ENCODE measurements at places on chromosomes 16 and 17. TPM values are rescaled to one million over a fixed set of nuclear protein-coding genes. Genes with fewer than 3 reads are reported as not detected.

Gene DRG2
- 45.3 TPM for polyA plus RNA-seq

Gene TP53TG3C
- not detected for polyA plus RNA-seq

Gene KRTAP4-9
- polyA plus RNA-seq: not detected

Gene CLEC18B
- polyA plus RNA-seq: 228 TPM

Gene VMO1
- polyA plus RNA-seq: 0.39 TPM

Gene CDH11
- 204 TPM for polyA plus RNA-seq

Gene MC1R
- 5.3 TPM for polyA plus RNA-seq

DNA sequence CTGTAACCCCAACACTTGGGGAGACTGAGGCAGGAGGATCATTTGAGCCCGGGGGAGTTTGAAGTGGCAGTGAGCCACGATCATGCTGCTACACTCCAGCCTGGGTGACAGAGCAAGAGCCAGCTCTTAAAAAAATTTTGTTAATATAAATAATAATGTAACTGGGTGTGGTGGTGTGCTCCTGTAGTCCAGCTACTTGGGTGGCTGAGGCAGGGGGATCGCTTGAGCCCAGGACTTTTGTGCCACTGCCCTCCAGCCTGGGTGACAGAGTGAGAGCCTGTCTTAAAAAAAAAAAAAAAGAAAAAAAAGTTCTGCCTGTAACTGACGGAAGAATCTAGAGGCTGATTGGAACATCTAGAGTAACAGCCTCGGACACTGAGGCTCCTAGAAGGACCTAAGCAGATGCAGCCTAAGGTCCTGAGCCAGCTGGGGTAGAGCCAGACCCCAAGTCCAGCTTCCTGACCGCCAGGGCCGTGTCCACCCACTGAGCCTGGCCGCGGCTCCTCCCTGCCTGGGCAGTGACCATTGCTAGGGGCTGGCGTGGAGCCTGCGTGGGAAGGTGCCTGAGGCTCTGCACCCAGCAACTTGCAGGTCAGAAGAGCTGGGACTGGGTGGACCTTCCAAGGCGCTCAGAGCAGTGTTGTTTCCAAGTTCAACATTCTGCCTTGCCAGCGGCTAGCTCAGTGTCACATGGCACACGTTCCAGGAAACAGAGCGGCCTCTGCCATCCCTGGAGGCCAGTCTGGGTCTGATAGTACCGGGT lies 209.4 kb upstream of the CIBAR2 start:
- no peak for DNase-seq

DNA sequence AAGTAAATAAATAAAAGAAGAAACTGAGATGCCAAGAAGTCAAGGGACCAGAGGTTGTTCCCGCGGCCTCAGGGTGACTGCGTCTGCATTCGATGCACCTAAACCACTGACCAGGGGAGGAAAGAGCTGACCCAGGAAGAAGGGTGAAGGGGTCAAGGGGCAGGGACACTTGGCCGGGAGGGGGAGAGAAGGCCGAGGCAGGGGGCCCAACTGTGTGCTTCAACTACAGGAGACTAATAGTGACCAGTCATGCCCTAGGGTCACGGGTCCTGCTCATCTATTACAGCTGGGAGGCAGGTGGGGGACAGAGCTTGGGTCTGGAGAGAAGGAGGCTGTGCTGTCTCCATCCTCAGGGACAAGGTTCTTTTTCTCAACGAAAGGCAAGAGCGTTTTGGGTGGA lies 44.8 kb downstream of the TIMM22 start:
- no peak for DNase-seq

DNA sequence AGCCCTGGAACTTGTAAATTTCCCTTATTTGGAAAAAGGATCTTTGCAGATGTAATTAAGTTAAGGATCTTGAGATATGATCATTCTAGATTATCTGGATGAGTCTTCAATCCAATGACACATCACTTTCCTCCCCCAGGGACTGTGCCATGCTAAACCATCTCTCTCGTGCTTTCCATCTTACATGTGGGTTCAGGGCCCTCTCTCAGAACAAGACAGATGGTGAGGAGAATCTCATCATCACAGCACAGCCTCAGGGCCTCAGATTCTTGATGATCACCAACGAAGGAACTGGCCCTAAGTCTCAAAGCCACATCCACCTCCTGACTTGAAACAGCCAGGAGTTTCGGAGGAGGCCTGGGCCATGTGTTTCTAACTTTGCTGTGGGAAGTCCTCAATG lies 78.7 kb downstream of the LITAF start:
- DNase-seq: no peak

DNA sequence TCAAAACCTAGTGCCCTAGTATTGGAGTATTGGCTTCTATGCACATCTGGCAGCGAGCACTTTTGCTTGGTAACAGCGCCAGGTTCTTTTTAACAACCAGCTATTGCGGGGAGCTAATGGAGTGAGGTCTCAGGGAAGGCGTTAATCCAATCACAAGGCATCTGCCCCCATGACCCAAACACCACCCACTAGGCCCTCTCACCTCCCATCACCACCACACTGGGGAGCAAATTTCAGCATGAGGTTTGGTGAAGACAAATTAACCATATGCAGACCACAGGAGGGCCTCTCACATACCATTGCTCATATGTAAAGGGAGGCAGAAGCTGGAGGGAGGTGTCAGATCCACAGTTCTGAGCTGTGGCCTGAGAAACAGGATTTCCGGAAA lies 893 bp upstream of the ODF4 start:
- no peak for DNase-seq

DNA sequence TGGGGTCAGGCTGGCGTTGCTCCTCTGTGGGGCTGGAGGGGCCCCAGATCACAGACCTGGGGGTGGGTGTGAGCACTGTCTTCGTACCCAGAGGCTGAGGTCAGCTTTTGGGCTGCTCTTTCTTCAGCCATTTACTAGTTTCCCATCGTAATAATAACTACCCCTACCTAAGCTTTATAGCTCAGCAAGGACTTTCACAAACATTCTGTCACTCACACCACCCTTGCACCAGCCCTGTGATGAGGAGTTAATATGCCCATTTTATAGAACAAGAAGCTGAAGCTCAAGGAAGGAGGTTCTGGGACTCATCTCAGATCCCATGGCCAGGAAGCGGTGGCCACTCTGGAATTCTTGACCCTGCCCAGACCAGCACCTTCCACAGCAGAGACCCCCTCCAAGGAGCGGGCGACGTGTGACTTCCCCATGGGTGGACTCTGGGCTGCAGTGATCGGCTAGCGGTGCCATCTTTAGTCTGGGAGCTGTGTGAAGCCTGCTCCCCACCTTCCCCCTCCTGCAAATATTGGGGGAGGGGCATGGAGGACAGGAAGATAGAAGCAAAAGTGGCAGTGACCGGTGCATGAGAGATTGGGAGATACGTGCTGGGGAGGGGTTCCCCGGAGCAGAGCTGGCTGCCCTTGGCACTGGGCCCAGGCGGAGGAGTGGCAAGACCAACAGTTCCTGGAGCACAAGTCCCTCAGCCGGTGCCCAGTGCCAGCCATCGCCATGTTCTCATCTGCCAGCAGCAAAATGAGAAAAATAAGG lies 81.8 kb upstream of the TOB1 start:
- DNase-seq: no peak

- DNase-seq: no peak
These were observed 45.0 kb upstream of the GCSH start for GRCh38 chr16:81140930-81141780.

GRCh38 chr17:1000597-1001461 lies 3.9 kb downstream of the TIMM22 start:
- DNase-seq: no peak

GRCh38 chr17:13634021-13634420 lies 32.3 kb upstream of the HS3ST3A1 start:
- no peak for DNase-seq

- no peak for DNase-seq
These were observed 7.0 kb downstream of the INPP5K start for GRCh38 chr17:1509290-1509881.

- no peak for DNase-seq
These were observed 113.0 kb downstream of the MYO1D start for GRCh38 chr17:32763855-32764439.
